ENCODE measurements at places on chromosomes 2 and 18. TPM values are rescaled to one million over a fixed set of nuclear protein-coding genes. Genes with fewer than 3 reads are reported as not detected.

The TCF4 gene
- total RNA-seq: 344 TPM

The AQP12A gene
- not detected for total RNA-seq

The MAP3K20 gene
- 11.6 TPM for total RNA-seq

The TMEM131 gene
- total RNA-seq: 28.4 TPM

The IDH1 gene
- total RNA-seq: 76.4 TPM

The UGT1A5 gene
- total RNA-seq: not detected

The DPP10 gene
- not detected for total RNA-seq

The ELMOD3 gene
- total RNA-seq: 8.2 TPM

The NAT8 gene
- not detected for total RNA-seq

The GKN2 gene
- total RNA-seq: not detected

The PARD3B gene
- 10.3 TPM for total RNA-seq

The LINC00305 gene
- total RNA-seq: 2.6 TPM

All from glomerular endothelial cell (primary cell).